ENCODE measurements at places on chromosomes 7 and 10.
A peak's percentile ranks its signal among the peaks of the same experiment; 100 is the strongest.

- no peak for DNase-seq
These were observed 127.4 kb downstream of the TACC2 start for GRCh38 chr10:122116331-122116730.

GRCh38 chr7:22051886-22052673 is 106.4 kb upstream of the CDCA7L start:
- no peak for DNase-seq

GRCh38 chr10:119538632-119539358 is 3.7 kb downstream of the RGS10 start:
- DNase-seq: no peak

DNA sequence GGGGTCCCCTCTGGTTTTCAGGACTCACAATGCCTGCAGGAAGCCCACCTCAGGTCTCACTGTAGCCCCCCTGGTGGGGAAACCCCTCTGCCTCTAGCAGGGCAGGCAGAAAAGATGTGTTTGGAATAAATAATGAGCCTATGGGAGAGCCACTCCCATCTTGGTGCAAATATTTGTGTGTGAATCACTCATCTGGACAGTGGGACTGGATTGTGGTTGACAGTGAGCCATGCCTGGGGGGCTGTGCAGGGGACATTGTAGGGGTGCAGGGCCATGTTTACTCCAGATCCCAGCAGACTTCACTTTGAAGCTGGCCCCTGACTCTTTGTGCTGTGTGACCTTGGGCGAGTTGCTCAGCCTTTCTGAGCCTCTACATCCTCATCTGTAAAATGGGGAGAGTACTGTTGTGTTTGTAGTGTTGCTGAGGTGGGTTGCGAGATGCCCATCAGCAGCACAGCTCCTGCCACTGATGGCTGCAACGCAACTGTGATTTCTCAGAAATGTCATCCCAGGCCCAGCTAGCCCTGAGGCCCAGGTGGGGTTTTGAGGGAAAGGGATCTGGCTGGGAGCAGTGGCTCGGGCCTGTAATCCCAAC is 20.7 kb downstream of the GTF2IRD1 start:
- DNase-seq: no peak

- peak; percentile 22 for DNase-seq
These were observed 400.0 kb downstream of the PHF14 start for GRCh38 chr7:11373546-11374142.

DNA sequence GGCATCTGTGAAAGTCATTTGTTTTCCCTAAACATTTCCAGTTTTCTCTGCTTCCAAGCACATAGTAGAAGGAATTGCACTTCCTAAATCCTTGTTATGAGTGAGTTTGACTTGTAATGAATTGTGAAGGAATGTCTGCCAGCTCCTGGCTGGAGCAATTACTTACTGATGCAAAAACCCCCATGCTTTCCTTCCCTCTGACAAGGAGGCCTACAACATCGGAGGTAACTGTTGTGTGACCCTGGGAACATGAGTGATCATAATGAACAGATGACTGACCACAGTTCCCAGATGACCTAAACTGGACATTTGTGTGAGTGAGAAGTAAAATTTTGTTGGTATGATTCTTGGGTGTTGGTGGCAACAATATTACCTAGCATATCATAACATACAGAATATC is 21.4 kb upstream of the CPVL start:
- DNase-seq: no peak

GRCh38 chr10:29784175-29784773 is 149.5 kb upstream of the SVIL start:
- DNase-seq: peak; percentile 48

DNA sequence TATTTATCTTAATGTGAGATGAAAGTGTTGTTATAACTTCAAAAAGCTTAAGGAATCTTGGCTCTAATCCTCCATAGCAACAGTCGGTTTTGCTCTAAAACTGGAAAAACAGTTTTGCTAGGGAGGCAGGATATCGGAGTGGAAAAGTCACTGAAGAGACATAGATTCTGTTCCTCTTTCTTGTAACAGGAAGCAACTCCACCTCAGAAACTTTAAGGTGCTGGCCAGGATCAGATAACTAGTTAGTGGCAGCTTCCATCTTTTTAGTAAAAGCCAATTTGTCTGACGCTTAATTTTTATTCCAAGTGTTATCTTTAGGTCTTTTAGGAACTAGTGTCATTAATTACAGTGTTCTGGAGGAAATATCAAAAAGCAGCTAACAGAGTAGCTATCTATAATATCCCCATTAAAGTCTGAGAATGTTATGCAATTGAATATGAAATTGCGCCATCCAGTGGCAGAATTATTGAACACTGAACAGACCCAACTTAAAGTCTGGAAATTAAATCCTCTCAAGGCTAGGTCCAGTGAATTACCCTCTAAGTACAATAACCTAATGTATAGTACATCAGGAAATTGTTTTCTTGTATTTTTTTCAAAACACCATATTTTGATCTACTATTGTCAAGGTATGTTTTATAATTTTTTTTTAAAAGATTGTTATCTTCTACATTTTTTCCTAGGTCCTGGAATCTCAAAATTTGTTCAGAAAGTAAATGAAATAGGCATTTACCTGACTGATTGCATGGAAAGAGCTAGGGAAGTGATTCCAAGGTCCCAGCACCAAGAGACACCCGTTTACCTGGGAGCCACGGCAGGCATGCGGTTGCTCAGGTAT is 65.9 kb upstream of the CC2D2B start:
- peak; percentile 88 for DNase-seq

DNA sequence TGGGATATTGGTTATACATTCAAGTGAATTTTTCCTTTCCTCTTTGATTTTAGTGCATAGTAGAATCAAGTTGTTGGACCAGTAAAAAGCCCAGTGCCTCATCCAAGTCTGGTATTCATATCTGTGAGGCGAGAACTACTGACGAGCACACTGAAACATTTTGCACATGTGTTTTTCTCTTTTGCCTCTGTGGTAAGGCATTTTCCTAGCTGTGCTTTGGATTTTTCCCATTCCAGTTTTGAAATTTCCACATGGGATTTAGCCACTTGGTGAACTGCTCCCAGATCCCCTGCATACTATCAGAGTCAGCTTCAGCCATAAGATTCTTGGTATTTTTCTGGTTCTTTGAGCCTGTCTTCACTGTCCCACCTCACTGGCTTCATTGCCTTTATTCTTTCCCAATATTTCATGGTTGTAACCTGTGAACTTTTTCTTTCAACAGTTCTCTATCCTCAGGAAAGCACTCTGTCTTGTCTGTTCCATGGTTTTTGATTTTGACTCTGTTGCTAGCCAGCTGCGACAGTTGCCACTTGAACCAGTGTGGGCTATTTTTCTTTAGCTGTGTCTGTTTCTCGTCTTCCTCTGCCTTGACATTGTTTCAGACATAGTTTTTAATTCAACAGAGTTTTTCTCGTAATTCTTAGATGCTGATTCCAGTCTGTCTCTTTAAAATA is 239.0 kb downstream of the REEP3 start:
- no peak for DNase-seq

GRCh38 chr7:18096087-18096486 is 68.4 kb upstream of the PRPS1L1 start:
- DNase-seq: no peak

DNA sequence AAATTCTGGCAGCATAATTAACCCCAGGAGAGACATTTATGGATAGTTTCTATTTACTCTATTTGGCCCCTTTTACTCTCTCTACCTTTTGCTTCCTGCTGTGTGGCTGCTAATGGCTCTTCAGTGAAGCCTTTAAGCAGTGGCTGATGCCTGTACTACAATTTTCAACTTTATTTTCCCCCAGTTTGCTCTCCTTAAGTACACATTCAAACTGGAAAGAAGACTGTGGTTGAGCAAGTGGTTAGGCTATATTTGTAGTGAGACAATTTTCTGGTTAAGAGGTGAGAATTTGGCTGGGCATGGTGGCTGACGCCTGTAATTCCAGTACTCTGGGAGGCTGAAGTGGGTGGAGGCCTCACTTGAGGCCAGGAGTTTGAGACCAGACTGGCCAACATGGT is 8.5 kb upstream of the RSBN1L start:
- no peak for DNase-seq

DNA sequence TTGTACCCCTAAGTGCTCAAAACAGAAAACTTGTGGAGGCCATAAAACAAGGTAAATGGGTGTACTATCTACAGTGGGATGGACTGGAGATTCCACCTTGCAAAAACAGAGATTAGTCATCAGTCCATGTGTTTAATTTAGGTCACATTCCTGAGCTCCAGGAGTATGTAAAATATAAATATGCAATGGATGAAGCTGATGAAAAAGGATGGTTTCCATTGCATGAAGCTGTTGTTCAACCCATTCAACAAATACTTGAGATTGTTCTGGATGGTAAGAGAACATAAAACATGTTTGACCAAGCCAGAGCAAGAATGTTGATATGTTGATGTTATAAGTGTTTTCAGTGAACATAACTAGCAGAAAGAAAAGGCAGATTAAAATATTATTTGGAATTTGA is 14.6 kb downstream of the ASB15 start:
- no peak for DNase-seq

DNA sequence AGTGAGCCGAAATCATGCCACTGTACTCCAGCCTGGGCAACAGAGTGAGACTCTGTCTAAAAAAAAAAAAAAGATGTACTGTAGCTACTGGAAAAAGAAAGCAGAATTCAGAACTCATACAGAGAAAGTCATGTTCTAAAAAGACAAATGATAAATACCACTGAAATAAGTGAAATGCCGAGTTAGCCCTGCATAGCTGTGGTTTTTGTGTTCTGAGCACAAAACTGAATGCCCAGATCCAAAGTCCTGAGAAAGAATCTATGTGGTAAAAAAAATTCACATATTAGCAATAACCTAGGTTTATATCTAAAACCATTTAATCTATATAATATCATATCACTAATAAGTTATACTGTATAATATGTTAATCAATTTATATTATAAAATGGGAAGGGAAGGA is 29.3 kb upstream of the HECW1 start:
- no peak for DNase-seq

GRCh38 chr7:98251231-98251600 is 816 bp downstream of the TECPR1 start:
- no peak for DNase-seq

DNA sequence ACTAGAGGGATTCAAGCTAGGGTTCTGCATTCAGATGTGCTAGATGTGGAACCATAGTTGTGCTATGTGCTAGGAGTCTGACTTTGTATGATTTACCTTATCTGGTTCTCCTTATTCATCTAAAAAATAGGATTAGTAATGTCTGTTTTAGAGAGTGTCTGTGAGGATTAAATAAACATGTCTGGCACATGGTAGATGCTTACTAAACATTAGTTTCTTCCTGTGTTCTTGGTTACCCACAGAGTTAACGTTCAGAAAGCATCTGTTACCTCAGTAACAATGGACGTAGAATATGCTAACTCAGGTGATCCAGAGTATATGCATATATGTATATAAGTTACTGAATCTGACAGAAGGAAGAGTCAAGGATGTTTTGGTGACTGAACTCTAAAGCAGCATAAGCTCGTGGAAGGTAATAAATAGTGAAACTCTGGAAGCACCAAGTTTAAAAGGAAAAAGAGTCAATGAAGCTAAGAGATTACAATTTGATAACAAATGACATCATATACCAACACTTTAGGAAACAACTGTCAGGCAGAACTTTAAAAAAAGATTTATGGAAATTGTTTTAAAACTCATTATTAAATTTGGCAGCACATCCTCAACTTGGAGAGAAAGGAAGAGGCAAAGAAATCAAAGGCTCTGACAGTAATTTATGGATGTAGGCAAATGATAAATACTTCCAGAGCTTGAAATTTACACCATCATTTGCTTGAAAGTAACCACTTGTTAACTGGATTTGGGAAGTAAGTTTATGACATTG is 127.0 kb downstream of the CCNY start:
- DNase-seq: no peak
